ENCODE measurements at places on chromosomes 7 and 10.

DNA sequence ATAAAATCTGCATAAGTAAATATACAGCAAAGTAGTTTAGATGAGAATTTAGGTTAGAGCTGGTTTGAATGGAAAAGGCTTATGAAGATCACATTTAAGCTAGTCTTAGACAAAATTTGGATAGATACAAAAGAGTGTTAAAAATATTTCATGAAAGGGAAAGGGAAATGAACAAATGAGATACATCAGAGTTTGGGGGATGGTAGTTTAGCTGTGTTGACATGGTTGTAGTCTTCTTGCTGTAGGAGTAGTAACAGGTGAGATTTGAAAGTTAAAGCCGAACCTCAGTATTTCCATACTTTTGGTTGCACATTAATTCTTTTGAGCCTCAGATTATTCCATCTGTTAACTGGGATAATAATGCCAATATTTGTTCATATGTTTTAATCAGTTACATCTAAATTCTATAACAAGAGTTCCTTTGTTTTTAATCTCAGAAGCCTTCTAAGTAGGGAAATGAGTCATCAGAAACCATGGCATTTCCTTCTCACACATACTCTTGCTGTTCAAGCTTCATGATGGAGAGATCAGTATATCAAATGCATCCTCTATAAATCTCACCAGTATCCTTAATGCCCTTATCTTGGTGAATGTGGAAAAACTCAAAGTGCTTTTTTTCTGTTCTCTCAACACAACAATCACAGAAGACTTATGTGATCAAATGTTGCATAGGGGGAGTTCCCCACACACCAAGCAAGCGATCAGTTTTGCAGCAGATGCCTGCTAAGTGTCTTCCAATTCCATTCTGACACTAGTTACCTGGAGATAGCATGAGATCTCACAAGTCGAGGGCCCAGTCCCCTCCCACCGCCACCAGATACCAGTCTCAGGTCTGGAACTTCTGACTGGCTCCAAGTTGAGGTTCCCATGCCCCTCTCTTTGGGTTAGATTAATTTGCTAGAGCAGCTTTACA lies 84.7 kb downstream of the MAPK8 start:
- peak overlapping the region; percentile 21 for H3K27ac ChIP-seq
- H3K4me1 ChIP-seq = peaks cover 47% of the 10 kb centered on the region
- peak overlapping the region; percentile 43 for H3K4me3 ChIP-seq
- no peaks in the 10 kb centered on the region for H3K27me3 ChIP-seq
- no peaks in the 10 kb centered on the region for H3K36me3 ChIP-seq

GRCh38 chr7:121755818-121756552 lies 117.0 kb upstream of the PTPRZ1 start:
- no peak overlapping the region for H3K27ac ChIP-seq
- no peaks in the 10 kb centered on the region for H3K4me1 ChIP-seq
- no peak overlapping the region for H3K4me3 ChIP-seq
- H3K27me3 ChIP-seq = no peaks in the 10 kb centered on the region
- no peak for DNase-seq

- H3K4me3 ChIP-seq = no peak overlapping the region
- H3K27me3 ChIP-seq = no peaks in the 10 kb centered on the region
- no peaks in the 10 kb centered on the region for H3K36me3 ChIP-seq
- no peak for DNase-seq
- peaks cover 8% of the 10 kb centered on the region for H3K4me1 ChIP-seq
- H3K27ac ChIP-seq = no peak overlapping the region
These were observed 117.8 kb upstream of the C1QL3 start for GRCh38 chr10:16639471-16639870.

DNA sequence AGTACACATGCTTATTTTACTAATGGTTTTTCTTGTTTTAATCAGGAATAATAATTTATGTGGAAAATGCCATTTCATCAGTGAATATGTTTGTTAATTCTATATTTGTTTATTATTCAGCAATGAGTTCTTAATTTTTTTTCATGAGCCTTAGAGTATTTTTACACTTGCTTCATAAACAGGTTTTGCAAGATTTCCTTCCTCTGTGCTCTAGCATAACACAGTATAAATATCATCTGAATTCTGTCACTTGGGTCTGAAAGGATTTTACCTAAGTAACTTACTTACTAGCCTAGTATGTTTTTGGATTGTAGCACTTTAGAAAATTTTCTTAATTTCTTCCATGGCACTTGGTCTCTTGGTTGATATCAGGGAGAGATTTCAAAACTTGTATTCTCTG lies 45.8 kb downstream of the GLCCI1 start:
- peaks cover 4% of the 10 kb centered on the region for H3K36me3 ChIP-seq
- DNase-seq = no peak
- H3K4me3 ChIP-seq = no peak overlapping the region
- peaks cover 17% of the 10 kb centered on the region for H3K4me1 ChIP-seq
- H3K27ac ChIP-seq = peak overlapping the region; percentile 86

- peaks cover 5% of the 10 kb centered on the region for H3K27me3 ChIP-seq
- H3K4me3 ChIP-seq = no peak overlapping the region
- peaks cover 2% of the 10 kb centered on the region for H3K36me3 ChIP-seq
- DNase-seq = no peak
- no peak overlapping the region for H3K27ac ChIP-seq
- H3K4me1 ChIP-seq = peaks cover 16% of the 10 kb centered on the region
These were observed 16.0 kb downstream of the CDNF start for GRCh38 chr10:14821635-14822375.

- H3K27me3 ChIP-seq = no peaks in the 10 kb centered on the region
- peaks cover 3% of the 10 kb centered on the region for H3K4me1 ChIP-seq
- DNase-seq = no peak
- H3K36me3 ChIP-seq = no peaks in the 10 kb centered on the region
- H3K27ac ChIP-seq = no peak overlapping the region
- no peak overlapping the region for H3K4me3 ChIP-seq
These were observed 14.8 kb upstream of the UPP1 start for GRCh38 chr7:48074204-48074654.

GRCh38 chr10:104920476-104920875 lies 279.4 kb downstream of the SORCS3 start:
- H3K36me3 ChIP-seq = no peaks in the 10 kb centered on the region
- no peaks in the 10 kb centered on the region for H3K4me1 ChIP-seq
- peaks cover 5% of the 10 kb centered on the region for H3K27me3 ChIP-seq
- H3K27ac ChIP-seq = no peak overlapping the region

- no peak for DNase-seq
- H3K27ac ChIP-seq = no peak overlapping the region
- no peaks in the 10 kb centered on the region for H3K4me1 ChIP-seq
- peaks cover 10% of the 10 kb centered on the region for H3K27me3 ChIP-seq
- peaks cover 2% of the 10 kb centered on the region for H3K36me3 ChIP-seq
These were observed 126.6 kb upstream of the PARD3 start for GRCh38 chr10:34941471-34942357.

DNA sequence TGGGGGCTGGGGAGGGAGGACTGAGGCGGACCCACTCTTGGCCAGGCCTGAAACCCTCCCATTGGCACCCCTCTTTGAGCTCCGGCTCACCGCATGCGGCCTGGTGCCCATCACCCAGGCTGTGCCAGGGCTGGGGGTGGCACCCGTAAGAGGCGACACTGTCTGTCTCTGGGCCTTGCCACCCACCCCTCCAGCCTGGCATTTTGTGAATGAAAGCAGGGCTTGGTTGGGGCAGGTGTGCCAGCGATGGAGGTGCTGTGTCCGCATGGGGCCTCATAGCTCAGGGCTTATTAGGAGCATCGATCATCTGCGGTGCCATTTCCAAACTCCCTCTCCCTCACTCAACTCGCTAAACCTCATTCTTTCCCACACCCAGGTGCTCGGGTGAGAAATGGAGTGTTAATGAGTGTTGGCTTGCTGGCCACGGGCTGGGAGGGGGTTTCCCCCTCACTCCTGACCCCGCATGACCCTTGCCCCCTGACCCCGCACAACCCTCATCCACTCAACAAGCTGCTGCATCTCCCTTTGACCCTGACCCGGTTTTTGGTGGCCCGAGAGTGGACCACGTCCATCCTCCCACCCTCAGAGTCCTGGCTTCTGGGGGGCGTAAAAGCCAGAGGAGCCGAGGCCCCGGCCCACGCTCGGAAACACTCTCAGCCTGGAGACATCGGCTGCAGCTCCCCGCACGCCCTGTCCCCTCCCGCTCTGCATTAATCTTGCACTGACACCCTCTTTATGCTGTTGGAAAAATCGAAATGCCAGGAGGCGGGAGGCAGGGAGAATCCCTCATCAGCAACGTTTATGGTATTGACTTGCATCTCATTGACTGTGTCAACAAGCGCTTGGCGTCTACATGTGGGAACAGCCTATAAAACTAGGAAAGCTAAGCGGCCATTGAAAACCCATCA lies 161.2 kb downstream of the DNAJB6 start:
- no peaks in the 10 kb centered on the region for H3K36me3 ChIP-seq
- H3K4me1 ChIP-seq = peaks cover 29% of the 10 kb centered on the region
- peak overlapping the region; percentile 89 for H3K27ac ChIP-seq
- no peaks in the 10 kb centered on the region for H3K27me3 ChIP-seq
- no peak for DNase-seq
- H3K4me3 ChIP-seq = no peak overlapping the region

GRCh38 chr10:85720931-85721590 lies 645.5 kb downstream of the GRID1 start:
- H3K4me3 ChIP-seq = no peak overlapping the region
- H3K4me1 ChIP-seq = no peaks in the 10 kb centered on the region
- no peaks in the 10 kb centered on the region for H3K36me3 ChIP-seq
- no peak overlapping the region for H3K27ac ChIP-seq
- DNase-seq = no peak
- H3K27me3 ChIP-seq = peaks cover 5% of the 10 kb centered on the region

- H3K36me3 ChIP-seq = no peaks in the 10 kb centered on the region
- no peak for DNase-seq
- no peak overlapping the region for H3K4me3 ChIP-seq
- no peak overlapping the region for H3K27ac ChIP-seq
These were observed 72.7 kb downstream of the HACD1 start for GRCh38 chr10:17544465-17544864.
